HFFc6 (cell line): ENCODE measurements at places on chromosomes 7 and 10. TPM values are rescaled to one million over a fixed set of nuclear protein-coding genes. Genes with fewer than 3 reads are reported as not detected.

SPDYE6 gene
- not detected in 2 replicates for total RNA-seq

CYP3A4 gene
- not detected in 3 replicates for total RNA-seq

KAT6B gene
- 17.8 to 26.3 TPM (median 23.6 TPM) in 3 replicates for total RNA-seq

AKR1C8 gene
- total RNA-seq: not detected in 3 replicates

C7orf57 gene
- not detected in 3 replicates for total RNA-seq

NPFFR1 gene
- not detected in 3 replicates for total RNA-seq

SMARCD3 gene
- total RNA-seq: 28.0 to 36.1 TPM (median 30.4 TPM) in 3 replicates

RHEB gene
- 107 to 122 TPM (median 121 TPM) in 3 replicates for total RNA-seq

UCN3 gene
- total RNA-seq: not detected in 3 replicates

MEIG1 gene
- total RNA-seq: 0.56 TPM in 1 of 3 replicates, not detected in the others

DLG5 gene
- 52.9 to 53.6 TPM (median 53.4 TPM) in 3 replicates for total RNA-seq

LRIT1 gene
- total RNA-seq: not detected in 3 replicates

DGKB gene
- total RNA-seq: 0.12 to 0.76 TPM (median 0.72 TPM) in 3 replicates

PRPS1L1 gene
- total RNA-seq: not detected in 3 replicates
